ELF-1 (cell line): ENCODE measurements at places on chromosomes 11 and 22.

- DNase-seq = no peak
Measured at GRCh38 chr11:114812733-114813132, 134.4 kb downstream of the NXPE2 start.

DNA sequence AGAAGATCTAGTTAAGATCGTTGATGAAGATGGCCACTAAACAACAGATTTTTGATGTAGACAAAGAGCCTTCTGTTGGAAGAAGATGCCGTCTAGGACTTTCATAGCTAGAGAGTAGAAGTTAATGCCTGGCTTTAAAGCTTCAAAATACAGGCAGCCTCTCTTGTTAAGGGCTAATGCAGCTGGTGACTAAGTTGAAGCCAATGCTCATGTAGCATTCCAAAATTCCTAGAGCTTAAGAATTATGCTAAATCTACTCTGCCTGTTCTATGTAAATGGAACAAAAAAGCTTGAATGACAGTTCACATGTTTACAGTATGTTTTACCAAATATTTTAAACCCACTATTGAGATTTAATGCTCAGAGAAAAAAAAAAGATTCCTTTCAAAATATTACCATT, 492.6 kb downstream of the CNTN5 start:
- no peak for DNase-seq

GRCh38 chr22:27113211-27113635, 455.8 kb downstream of the MIAT start:
- DNase-seq = peak; percentile 23

DNA sequence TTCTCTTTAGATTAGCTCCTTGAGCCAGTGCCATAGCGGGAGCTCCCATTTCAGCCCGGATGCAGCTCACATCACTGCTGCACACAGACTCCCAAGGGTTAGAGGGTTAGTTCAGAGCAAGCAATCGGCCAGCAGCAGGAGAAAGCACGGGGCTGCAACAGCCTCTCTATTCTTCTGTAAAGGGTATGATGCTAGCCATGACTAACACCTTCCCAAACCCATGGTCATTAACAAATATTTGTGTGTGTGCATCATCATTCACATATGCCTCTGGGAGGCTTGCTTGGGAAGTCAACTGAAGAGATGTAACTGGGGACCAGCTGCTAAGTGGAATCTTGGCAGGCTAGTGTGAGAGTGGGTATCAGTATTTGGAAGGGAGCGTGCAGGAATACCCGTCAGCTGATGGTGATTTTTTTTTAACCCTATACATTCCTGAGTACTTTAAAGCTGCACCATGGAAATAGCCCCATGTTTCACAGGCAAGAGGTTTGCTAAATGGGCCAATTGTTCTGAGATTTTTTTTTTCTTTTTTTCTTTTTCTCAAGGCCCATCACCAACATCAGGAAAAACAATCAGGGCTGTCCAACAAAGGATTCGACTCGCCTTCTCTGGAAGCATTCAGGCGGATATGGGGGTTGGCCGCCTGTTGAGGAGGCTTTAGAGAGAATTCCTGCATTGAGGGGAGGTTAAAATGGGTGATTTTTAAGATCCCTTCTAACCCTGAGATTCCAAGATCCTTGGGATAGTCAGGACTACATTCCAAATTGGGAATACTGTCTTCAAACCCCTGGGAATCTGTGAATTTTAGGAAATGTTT, 33.2 kb upstream of the CCDC89 start:
- DNase-seq = peak; percentile 37

- DNase-seq = no peak
Measured at GRCh38 chr11:108693852-108694251, 29.0 kb downstream of the DDX10 start.

DNA sequence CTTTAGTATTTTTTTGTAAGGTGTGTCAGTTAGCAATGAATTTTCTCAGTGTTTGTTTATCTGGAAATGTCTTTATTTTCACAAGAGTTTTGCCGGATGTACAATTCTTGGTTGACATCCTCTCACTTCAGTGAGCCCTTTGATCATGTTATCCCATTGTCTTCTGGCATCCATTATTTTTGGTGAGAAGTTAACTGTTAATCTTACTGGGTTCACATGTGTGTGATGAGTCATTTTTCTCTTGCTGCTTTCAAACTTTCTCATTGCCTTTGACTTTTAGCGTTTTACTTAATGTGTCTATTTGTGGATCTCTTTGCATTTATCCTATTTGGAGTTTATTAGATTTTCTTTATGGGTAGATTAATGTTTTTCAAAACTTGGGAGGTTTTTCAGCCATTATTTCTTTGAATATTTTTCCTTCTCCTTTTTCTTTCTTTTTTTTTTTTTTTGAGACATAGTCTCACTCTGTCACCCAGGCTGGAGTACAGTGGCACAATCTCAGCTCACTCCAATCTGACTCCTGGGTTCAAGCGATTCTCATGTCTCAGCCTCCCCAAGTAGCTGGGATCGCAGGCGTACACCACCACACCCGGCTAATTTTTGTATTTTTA, 100.5 kb upstream of the RRM1 start:
- DNase-seq = no peak
